Common myeloid progenitor, CD34-positive (primary cell): ENCODE measurements at places on chromosomes 12 and 14.

- DNase-seq: no peak
Measured at GRCh38 chr12:55696796-55697462, 10.8 kb downstream of the ITGA7 start.

DNA sequence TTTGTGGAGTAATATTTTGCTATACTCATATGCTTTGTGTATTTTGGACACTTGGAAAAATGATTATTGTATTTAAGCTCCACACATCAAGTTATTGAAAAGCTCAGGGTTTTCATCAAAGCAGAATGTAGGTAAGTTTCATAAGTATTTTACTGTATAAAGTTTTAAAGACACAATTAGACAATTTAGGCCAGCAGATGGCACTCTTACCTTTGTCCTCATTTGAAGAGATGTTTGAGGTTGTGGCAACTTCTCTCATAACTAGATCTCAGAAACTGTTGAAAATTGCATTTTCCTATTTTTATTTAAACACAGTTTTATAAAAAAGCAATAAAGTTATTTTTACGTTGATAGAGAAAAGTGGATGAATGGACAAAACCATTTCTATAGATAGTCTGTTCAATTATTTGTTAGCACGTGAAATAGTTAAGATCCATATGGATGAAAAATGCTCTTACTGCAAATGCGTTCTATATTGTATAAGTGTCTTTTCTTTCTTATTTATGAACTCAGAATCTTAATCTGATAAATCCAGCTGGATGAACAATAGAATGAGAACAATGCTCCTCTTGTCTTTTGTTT is 300.0 kb downstream of the AEBP2 start:
- peak; percentile 59 for DNase-seq

- DNase-seq: no peak
Measured at GRCh38 chr12:16187660-16188059, 89.8 kb downstream of the SLC15A5 start.

DNA sequence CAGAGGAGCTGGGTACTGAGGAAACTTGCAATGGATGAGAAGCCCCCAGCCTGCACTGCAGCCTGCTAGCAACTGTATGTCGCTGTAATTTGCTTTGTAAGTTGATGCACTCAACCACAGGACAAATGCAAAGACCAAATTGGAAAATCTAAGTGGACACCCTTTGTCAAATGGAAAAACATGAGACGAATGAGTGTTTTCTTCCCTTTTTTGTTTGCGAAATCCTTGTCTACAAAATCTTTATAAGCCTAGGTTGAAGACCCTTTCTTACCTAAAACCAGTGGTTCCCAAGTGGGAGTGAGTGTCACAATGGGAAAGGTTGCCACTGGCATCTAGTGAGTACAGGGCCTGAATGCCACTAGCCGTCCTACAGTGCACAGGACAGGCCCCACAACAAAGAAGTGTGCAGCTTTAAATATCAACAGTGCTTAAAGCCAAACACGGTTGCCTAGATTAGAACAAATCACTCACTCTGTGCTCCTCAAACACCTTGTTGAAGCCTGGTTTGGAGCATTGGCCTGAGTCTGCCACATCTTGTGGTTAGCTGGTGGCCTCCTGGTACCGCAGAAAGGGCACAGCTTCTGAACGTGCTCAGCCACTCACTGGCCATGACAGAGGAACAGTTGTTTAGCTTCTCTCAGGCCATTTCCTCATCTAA is 7.6 kb upstream of the VASH1 start:
- DNase-seq: no peak
